ENCODE measurements at places on chromosomes 1 and 21.

DNA sequence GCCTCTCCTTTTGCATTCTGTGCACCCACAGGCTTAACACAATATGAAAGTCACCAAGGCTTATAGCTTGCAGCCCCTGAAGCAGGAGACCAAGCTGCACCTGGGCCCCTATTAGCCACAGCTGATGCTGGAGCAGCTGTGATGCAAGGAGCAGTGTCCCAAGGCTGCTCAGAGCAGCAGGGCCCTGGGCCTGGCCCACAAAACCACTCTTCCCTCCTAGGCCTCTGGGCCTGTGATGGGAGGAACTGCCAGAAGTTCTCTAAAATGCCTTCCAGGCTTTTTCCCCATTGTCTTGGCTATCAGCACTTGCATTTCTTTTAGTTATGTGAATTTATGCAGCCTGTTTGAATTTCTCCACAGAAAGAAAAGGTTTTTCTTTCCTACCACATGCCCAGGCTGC, 89.5 kb upstream of the KCTD3 start:
- no peak for DNase-seq

DNA sequence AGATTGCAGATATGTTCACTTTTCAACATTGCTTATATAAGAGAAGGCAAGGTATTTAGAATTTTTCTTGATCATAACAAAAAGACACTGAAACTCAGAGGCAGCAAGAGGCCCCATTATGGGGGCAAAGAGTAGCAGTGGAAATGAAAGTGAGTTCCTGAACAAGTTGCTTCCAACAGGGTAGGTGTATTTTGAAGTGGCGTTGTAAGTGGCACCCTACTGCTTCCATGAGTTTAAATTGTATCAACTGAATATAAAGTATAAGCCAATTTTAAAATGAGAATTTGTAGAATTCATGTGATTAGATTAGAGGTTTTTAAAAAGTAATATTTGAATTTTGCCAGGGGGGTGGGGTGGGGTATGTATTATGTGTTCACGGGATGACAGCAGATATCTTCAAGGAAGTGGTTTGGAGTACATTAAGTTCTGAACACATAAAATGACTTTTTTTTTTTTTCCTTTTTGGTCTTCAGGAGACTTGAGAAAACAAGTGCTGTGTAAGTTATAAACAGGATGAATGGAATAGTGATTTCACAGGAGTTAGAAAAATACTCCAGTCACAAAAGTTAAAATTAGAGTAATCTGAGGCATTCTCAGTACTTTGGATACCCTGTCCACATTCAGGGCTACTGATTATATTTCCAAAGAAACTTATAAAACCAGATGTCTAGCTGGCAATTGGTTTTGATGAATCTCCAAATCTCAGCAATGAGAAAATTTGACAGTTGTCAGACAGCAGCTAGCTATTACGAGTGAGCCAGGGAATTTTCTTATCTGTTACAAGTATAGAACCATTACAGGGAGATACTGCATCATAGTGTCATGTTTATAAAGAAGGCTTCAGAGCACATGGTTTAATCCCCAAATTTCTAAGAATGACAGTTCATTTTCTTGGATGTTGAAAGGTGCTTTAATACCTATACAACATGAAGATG, 182.0 kb downstream of the ST6GALNAC3 start:
- DNase-seq = no peak

GRCh38 chr1:67230539-67230938, 64.3 kb downstream of the IL23R start:
- DNase-seq = peak; percentile 81

DNA sequence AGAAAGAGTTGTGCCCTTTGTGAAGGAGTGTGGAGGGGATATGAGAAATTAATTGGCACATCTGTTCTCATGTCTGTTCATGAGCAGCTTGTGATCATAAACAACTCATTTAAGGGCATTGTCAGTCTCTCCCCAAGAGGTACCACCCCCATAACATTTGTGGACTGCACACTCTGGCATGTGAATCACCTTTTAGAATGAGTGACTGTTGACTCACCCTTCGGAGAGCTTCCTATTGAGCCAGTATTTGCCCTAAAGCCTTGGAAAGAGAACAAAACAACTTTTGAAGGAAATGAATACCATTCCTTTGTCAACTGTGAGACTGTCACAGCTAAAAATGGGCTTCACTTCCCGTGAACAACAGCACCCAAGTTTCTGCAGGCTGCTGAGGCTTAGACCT, 27.5 kb upstream of the MYSM1 start:
- DNase-seq = peak; percentile 98

DNA sequence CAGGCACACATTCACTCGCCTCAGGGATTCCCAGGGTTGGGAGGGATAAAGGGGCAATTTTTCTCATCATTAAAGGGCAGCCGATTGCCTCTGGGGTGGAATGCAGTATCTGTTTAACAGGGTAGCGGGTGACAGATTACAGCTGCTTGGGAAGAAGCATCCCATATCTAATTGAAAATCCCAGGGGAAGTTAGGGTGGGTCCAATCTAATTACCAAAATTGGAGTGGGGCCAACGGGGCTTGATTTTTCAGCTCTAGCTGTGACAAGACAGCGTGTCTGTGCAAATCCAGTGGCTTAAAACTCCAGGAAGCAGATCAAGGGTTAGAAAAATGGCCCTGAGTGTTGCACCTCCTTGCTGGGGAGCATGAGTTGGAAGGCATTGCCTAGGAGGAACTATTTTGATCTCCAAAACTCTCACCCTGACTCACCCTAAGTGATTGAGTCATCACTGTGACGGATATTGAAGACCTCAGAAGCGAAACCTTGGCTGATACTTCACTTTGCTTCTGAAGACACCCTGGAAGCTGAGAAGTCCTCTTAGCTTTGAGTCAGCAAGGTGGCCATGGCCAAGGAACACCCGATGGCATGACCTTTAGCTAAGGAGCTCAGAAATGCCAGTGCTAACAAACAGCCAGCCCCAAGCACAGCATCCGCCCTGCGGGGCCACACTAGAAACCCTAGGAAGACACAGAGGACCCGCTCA, 46.0 kb downstream of the GRHL3 start:
- peak; percentile 99 for DNase-seq

Data from mammary epithelial cell (primary cell).